Mucosa of descending colon (tissue), 3 donors: ENCODE measurements at places on chromosomes 5 and 9. TPM values are rescaled to one million over a fixed set of nuclear protein-coding genes. Genes with fewer than 3 reads are reported as not detected.

DNA sequence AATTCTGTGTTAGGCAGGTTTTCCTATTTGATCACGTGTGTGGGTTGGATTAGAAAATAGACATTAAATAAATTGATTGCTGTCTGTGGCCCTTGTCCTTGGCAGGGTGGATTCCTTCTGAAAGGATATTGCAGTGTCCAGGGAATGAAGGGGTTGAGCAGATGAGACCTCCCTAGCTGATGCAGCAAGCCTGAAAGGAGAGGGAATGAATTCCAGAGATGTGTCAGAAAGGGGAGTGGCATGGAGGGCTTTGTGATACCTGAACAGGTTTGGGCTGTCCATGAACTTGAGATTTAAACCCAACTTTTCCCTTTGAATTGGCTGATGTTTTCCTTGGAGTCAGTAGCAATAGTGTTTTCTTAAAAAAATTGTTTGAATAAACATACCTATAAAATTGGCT lies 66.8 kb downstream of the ADCY2 start:
- DNase-seq, result no peak

GRCh38 chr5:96024683-96025475 lies 63.2 kb upstream of the ELL2 start:
- DNase-seq, result no peak

- peak; percentile 78 for DNase-seq
Observed at GRCh38 chr5:179795049-179795862, 1.5 kb downstream of the LTC4S start.

GRCh38 chr5:79190235-79190529 lies 45.7 kb upstream of the JMY start:
- DNase-seq, result no peak

DNA sequence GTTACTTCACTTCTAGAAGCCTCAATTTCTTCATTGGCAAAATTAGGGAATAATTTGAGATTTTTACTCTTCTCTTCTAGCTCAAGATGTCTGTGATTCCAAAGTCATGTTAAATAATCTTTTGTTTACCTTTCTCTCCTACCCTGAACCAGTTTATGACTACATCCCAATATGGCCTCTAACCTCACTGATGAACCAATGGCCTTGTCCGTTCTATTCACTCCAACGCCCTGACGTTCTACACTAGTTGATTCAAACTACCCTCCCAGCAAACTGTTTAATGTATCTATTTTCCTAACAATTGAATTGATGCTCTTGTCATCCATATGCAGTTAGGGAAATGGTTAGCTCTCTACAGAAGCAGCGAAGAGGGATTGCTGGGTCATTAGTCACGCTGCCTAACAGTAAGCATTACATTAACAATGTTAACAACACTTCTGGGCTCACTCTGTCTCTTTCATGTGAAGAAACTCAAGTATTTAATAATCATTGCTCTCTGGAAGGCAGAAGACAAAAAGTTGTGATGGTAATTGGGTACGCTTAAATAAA lies 38.0 kb downstream of the RAPGEF1 start:
- no peak for DNase-seq

DNA sequence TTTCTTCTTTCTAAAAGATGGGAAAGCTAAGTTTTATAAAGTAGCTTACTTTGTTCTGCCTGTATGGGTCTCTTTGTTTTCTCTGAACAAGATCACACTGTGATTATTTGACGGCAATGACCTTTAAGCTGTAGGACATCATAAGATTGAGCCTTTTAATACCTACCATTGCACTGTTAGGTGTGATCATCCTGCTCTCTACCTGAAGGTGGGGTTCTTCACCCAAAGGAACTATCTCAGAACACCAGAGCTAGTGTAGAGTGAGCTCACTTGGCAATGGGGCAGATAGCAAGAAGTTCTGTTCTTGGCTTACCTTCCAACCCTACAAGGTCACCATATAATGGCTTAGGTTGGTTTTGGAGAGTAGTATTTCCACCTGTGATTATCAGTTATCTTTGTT lies 200.2 kb downstream of the SPATA31D1 start:
- DNase-seq, result no peak

DNA sequence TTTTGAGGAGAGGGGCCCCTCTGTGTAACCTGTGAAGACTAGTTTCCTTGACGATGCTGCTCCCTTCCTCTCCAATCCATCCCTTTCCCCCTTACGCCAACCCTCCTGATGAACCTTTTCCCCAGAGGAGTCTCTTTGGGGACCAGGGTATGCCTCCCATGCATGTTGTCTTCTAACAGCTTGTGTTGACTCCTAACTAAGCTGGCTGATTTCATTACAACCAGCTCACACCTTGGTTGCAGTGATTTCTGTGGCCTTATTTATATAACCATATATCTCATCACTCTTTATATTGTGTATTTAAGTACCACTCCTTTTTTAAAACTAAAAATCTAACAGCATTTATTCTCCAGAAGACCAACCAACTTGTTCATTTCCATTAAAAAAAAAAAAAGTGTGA lies 42.5 kb downstream of the SFXN1 start:
- DNase-seq, result no peak

- no peak for DNase-seq
Observed at GRCh38 chr5:168193493-168194250, 97.8 kb upstream of the WWC1 start.

- DNase-seq, result no peak
Observed at GRCh38 chr5:68191083-68191791, 24.3 kb upstream of the PIK3R1 start.

DNA sequence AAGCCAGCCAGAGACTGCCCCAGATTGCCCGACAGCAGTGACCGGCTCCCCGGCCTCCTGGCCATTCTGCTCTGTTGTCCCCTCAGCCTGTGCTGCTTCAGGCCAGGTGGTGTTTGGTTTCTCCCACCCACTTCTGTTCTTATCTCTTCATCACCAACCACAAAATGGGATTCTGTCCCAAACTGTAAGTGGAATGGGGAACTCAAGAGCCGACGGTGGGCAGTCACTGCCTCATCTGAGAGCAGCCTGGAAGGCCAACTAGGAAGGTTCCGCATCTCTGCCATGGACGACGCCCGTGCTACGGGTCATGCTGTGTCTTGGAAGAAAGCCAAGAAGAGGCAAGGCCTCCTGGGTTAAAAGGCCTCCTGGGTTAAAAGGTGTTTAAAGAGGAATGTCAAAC lies 219.0 kb upstream of the PIK3R1 start:
- DNase-seq, result no peak

- peak; percentile 17 for DNase-seq
Observed at GRCh38 chr5:89445106-89445745, 562.2 kb upstream of the MEF2C start.

The PPP1R26 gene
- 16.4 TPM for total RNA-seq

The ELAVL2 gene
- 0.76 TPM for total RNA-seq

The IFNA13 gene
- total RNA-seq, result not detected

The UCK1 gene
- 25.2 TPM for total RNA-seq

The LCNL1 gene
- 0.76 TPM for total RNA-seq
